ENCODE measurements at places on chromosomes 7 and 10. TPM values are rescaled to one million over a fixed set of nuclear protein-coding genes. Genes with fewer than 3 reads are reported as not detected.
A peak's percentile ranks its signal among the peaks of the same experiment; 100 is the strongest.

GRCh38 chr7:130272381-130273080, 5.9 kb downstream of the CPA2 start:
- no peak for DNase-seq

DNA sequence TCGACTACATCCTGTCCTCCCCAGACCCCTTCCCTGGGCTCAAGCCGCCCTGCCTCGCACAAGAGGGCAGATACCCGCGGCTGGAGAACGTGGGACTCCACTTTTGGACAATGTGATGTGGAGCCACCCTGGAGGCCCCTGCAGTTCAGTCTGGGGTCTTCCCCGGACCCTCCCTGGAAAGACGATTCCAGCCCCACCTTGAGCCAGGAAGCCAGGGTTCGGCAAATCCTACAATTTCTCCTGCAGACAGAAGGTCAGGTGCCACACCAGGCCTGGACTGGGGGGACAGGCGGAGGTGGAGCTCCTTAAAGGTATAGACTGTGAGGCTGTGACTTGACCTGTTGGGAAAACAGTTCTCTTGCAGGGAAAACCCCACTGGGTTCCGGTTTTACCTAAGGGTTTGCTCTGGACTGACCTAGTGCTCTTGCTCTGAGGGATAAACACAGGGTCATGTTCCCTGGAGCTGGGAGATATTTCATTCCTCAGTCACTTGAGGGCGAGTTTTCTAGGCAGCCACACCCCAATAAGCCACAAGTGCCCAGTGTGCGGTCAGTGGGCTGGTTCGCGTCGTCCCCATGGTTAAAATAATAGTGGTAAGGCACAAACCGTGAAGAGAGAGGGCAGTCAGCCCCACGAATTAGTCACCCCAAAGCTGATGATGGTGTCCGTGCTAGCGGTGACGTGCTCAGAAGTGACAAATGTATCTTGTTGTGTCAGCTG, 1.6 kb downstream of the FOXL3 start:
- no peak for DNase-seq

- no peak for DNase-seq
Observed at GRCh38 chr7:88927-89231, 103.5 kb upstream of the FAM20C start.

DNA sequence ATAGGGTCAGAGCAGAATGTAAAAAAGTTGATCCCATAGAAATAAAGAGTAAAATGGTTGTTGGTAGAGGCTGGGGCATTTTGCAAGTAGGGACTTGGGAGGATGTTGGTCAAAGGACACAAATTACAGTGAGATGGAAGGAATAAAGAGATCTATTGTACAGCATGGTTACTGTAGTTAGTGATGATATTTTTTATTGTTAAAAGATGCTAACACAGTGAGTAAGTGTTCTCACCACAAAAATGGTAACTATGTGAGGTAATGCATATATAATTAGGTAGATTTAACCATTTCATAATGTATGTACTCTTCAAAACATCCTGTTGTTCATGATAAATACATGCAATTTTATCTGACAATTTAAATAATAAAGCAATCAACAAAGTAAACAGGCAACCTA, 280.7 kb upstream of the MAGI2 start:
- no peak for DNase-seq

GRCh38 chr10:15801641-15802040, 58.7 kb downstream of the MINDY3 start:
- DNase-seq: no peak

DNA sequence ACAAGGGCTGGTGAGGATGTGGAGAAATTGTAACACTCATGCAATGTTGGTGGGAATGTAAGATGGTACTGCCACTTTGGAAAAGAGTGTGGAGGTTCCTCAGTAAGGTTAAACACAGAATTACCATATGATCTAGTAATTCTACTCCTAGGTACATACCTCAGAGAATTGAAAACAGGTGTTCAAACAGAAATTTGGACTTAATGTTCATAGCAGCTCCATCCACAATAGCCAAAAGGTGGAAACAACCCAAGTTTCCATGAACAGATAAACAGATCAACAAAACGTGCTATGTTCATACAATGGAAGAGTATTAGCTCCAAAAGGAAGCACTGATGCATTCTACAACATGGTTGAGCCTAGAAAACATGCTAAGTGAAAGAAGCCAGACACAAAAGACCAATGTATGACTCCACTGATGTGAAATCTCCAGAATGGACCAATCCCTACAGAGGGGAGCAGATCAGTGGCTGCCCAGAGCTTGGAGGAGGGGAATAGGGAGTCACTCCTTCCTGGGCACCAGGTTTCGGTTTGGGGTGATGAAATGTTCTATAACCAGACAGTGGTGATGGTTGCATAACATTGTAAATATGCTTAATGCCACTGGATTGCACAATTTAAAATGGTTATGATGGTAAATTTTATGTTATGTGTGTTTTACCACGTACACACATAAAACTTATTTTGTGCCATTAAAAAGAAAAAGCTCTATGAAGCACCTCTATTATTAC, 5.7 kb upstream of the WDR86 start:
- no peak for DNase-seq

DNA sequence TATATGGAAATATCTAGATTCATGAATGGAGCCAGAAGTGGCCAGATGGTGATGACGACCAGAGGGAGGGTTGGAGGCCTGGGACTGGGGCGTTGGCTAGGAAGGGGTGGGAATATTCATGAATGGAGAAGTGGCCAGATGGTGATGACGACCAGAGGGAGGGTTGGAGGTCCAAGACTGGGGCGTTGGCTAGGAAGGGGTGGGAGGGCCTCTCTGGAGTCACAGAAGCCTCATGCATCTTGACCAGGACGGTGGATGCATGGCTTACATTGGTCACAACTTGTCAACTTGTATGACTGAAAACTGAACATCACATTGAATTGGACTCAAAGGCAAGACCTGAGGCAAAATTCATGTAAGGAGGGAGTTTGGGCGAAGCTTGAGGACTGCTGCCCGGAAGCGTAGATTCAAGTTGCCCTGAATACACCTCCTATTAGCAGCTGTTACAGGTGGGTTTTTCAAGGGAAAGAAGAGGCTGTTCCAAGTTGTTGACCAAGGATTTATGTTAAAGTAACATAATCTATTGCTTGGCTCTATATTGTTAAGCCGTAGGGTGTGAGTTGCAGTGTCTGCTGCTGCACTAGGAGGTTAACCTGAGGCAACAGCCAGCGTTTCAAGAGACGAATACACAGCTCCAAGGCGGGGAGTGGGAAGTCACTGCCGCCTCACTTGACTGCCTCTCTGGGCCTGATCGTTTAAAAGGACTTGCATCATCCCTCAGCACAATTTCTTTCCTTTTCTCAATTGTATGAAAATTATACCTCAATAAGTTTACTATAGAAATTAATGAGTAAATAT, 55.1 kb upstream of the FAM20C start:
- peak; percentile 13 for DNase-seq

- no peak for DNase-seq
Observed at GRCh38 chr7:30185496-30185895, 50.7 kb downstream of the MTURN start.

- DNase-seq: no peak
Observed at GRCh38 chr10:8897769-8898168, 843.3 kb downstream of the GATA3 start.

GRCh38 chr7:129801882-129802281, 150.9 kb downstream of the UBE2H start:
- DNase-seq: no peak

DNA sequence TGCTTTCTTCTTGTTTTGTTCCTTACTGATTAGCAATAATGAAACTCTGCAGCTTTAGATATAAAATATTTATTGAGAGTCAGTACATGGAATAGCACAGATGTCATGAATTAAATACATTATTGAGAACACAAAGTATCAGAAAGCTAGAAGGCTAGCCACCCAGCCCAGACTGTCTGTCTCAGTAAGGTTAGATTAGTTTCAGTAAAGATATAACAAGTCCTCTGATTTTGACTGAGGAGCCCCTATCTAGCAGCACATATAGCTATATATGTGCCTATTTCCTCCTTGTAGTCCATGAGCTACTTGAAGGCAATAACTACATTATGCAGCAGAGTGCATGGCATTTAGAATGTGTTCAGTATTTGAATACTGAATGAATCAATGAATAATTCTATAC, 81.3 kb downstream of the NRCAM start:
- no peak for DNase-seq

DNA sequence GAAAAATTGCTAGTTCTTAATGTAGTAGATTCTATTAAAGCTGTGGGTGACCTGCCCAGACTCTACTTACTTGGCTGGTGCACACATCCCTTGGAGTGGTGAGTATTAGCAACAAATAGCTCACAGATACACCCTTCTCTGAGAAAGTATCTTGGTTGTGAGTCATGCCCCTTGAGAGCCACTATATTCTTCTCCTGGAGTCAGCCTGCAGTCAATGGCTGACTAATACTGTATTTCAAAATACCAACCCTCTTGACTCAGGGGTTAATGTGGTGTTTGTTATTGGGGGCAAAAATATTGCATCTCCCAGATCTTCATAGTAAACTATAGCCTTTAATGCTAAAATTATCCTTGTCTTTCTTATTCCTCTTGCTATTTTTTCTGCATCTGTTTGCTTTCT, 354.9 kb downstream of the BMPER start:
- no peak for DNase-seq

DNA sequence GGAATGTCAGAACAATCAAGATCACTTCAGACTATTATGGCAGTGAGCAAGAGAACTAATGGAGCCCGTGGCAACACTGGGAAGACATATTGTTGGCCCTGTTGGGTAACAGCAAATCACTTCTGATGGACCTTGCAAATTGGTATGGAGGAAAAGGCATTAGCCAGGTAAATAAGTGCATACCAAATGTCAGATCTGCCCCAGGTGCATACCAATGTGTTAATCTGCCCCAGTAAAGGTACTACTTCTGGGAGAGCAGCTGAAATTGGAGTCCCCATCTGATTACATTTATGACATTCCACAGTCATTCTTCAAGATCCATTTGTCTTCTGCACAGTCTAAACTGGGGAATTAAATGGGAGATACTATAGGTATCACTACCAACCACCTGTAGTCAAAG, 3.7 kb upstream of the SGMS1 start:
- no peak for DNase-seq

GRCh38 chr7:114085592-114086501, 167.0 kb upstream of the PPP1R3A start:
- DNase-seq: peak; percentile 88

DNA sequence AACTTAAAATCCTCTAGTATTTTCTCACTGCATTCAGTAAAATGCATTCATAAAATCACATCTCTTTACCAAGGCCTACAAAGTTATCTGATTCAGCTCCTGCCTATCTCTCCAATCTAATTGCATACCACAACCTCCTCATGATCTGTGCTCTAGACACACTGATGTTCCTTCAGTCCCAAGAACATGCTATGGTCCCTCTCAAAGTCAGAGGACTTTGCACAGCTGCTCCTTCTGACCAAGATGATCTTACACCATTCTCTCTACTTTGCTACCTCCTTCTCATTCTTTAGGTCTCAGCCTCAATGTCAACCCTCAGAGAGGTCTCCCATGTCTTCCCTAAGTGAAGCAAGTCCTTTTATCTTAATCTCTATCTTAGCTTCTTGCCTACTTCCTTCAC, 45.5 kb downstream of the CAV1 start:
- no peak for DNase-seq

GRCh38 chr10:119189811-119190282, 11.2 kb upstream of the PRDX3 start:
- DNase-seq: no peak

DNA sequence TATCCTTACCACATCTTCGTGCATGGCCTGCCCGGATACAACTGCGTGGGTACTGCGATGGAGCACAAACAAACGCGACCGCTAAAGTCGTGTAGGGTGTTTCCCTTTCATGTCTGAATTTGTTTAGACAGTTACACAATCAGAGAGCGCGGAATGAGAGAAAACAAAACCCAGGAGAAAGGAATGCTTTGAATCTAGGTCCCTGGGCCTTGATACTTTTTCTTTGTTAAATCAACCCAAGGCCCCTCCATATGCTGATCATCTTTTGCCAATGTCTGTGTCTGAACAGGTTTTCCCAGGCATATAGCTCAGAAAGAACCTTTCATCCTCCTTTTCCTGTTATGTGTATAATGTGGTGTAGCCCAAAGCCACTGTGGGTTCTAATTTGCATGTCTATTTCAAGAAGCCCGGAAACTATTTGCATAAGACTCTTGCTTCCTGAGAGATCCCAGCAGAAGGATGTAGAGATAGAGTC, 145.8 kb downstream of the FRMD4A start:
- DNase-seq: no peak

DNA sequence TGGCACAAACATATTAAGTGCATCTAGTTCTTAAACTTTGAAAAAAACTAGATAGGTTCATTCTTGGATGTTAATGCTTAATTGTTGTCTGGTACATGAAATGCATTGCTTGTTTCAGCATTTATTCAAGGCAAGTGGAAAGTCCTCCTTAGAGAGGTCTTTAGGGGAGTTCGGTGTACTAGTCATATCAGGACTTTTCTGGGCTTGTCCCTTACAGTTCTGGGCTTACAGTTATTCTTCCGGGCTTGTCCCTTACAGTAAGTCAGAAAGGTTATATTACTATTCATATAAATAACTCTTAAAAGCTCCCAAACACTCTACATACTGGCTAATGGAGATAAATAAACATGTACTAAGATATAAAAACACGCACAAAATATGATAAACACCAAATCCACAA, 61.6 kb upstream of the MRLN start:
- DNase-seq: no peak

- no peak for DNase-seq
Observed at GRCh38 chr10:14749070-14749809, 25.5 kb downstream of the FAM107B start.

DNA sequence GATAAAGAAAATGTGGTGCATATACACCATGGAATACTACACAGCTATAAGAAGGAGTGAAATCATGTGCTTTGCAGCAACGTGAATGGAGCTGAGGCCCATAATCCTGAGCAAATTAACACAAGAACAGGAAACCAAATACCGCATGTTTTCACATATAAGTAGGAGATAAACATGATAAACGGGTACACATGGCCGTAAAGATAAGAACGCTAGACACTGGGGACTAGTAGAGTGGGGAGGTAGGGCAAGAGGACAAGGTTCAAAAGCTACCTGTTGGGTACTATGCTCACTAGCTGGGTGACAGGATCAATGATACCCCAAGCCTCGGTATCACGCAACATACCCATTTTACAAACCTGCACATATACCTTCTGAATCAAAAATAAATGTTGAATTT, 113.7 kb downstream of the CSTF2T start:
- no peak for DNase-seq

GRCh38 chr7:13532028-13532753, 457.3 kb downstream of the ETV1 start:
- DNase-seq: no peak

The COPG2 gene
- total RNA-seq: 50.4 TPM

The CAMK2B gene
- not detected for total RNA-seq

The WDFY4 gene
- 4.2 TPM for total RNA-seq

The GATA3 gene
- 0.42 TPM for total RNA-seq

The C10orf53 gene
- total RNA-seq: not detected
